ENCODE measurements at places on chromosomes 16 and 17. TPM values are rescaled to one million over a fixed set of nuclear protein-coding genes. Genes with fewer than 3 reads are reported as not detected.

ITGAD gene
- not detected for total RNA-seq

GRAP gene
- total RNA-seq, result 29.9 TPM

KRT36 gene
- not detected for total RNA-seq

SLC13A2 gene
- not detected for total RNA-seq

CCDC144A gene
- not detected for total RNA-seq

MMP15 gene
- total RNA-seq, result 4.1 TPM

TMEM204 gene
- not detected for total RNA-seq

MT3 gene
- total RNA-seq, result not detected

FBF1 gene
- 13.5 TPM for total RNA-seq

IL17C gene
- not detected for total RNA-seq

CENPV gene
- total RNA-seq, result 69.7 TPM

CRISPLD2 gene
- not detected for total RNA-seq

CDK3 gene
- 4.7 TPM for total RNA-seq

CLDN6 gene
- not detected for total RNA-seq

GCGR gene
- total RNA-seq, result not detected

NKD1 gene
- total RNA-seq, result not detected

Measured in Karpas-422 (cell line).